ENCODE measurements at places on chromosomes 12 and 14.
A peak's percentile ranks its signal among the peaks of the same experiment; 100 is the strongest.

- no peak for DNase-seq
Observed at GRCh38 chr12:52337054-52337453, 15.9 kb upstream of the KRT83 start.

- no peak for DNase-seq
Observed at GRCh38 chr12:6375269-6376078, at the start of gene SCNN1A. Gene SCNN1A, minus strand, starts transcription at chr12:6375563. Its CDS starts 780 bp downstream, at chr12:6374783.

GRCh38 chr14:49134940-49135339, 451.2 kb downstream of the RPS29 start:
- DNase-seq, result peak; percentile 19

DNA sequence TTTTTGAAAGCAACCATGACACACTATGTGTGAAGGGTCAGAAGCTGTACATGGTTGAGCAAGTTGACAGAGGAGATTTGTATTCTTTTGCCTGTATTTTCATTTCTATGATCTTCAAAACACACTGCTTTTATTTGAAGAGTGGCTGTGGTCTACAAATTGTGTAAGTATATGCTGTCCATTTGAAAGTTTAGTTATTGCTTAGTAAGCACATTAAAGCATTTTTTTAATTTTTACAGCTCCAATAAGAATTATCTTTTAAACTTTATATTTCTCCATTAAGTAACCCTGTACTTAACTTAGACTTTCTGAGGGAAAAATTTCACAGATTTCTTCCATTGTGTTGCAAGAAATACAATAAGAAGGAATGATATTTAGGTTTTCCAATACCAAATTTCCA, 915.2 kb downstream of the SLC6A15 start:
- DNase-seq, result no peak

GRCh38 chr14:55500219-55500701, 59.8 kb upstream of the TBPL2 start:
- DNase-seq, result no peak

Measured in hematopoietic multipotent progenitor cell (in vitro differentiated cells).